ENCODE measurements at places on chromosomes 5 and 9.

DNA sequence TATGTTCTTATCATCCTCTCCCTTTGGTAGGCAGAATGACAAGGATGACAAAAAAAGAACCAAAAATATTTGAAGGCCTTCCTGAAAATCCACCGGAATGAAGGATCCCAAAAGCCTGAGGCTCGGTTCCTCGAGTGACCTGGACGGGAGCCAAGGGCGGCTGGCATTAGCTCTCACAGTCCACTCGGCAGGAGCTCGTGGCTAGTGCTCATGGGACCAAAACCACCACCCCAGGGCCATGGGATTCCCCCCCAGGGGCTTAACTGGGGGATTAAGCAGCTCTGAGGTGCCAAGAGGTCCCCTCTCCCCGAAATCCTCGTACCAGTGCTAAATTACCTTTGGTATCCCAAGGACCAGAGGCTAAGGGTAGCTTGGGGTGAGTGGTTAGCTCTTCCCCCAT, 586 bp upstream of the PDZD2 start:
- DNase-seq: no peak

- DNase-seq: no peak
These were observed at the start of gene LHFPL2 for GRCh38 chr5:78648359-78649210. TSS of gene LHFPL2 (minus strand) at chr5:78648772. CDS start at chr5:78510213, 138,559 bp downstream.

- no peak for DNase-seq
These were observed 34.4 kb downstream of the NNT start for GRCh38 chr5:43637416-43637815.

- no peak for DNase-seq
These were observed 240.2 kb upstream of the GLRA1 start for GRCh38 chr5:152164860-152165259.

GRCh38 chr5:179758955-179759354, 26.3 kb downstream of the MAML1 start:
- DNase-seq: no peak

DNA sequence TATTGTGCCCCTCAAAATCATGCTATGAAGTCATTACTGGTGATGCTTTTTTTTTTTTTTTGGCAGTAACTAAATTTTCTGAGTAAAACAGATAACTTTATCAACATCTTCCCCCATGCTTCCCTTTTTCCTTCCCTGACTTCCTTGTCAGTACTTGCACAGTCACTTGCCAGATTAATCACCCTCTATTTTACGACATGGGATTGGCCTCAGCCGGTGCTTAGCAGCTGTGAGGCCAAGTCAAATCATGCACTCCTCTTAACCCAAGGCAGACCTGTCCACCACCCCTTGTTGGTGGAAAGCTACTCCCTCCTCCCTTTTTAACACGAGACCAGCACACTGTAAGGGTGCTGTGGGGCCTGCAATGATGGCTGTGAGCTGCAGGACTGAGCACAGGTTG, 118.0 kb upstream of the OTULINL start:
- DNase-seq: no peak

GRCh38 chr5:170562166-170562874, 58.5 kb downstream of the KCNIP1 start:
- no peak for DNase-seq

DNA sequence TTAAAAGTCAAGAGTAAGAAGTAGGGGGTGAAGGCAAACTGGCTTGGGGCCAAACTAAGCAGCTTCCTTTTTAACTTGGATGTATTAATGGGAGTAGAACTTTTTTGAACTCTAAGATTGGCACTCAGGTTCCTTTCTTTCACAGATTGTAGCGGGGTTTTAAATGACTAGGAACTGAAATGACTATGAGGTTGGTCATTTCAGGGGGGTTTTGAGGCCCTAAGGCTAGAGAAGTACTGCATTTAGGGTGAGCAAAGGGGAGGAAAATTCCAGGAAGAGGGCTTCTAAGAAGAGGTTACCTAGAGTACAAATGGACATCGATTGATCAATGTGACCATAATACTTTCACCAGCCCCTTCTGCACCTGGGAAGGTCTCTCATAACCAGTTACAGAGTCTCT, 381.8 kb downstream of the MLLT3 start:
- DNase-seq: no peak

- DNase-seq: no peak
These were observed 33.6 kb downstream of the IRF1 start for GRCh38 chr5:132456987-132457361.

- DNase-seq: no peak
These were observed 267.5 kb downstream of the EBF1 start for GRCh38 chr5:158832096-158832685.

GRCh38 chr9:109101810-109102209, 17.9 kb downstream of the TMEM245 start:
- DNase-seq: no peak

DNA sequence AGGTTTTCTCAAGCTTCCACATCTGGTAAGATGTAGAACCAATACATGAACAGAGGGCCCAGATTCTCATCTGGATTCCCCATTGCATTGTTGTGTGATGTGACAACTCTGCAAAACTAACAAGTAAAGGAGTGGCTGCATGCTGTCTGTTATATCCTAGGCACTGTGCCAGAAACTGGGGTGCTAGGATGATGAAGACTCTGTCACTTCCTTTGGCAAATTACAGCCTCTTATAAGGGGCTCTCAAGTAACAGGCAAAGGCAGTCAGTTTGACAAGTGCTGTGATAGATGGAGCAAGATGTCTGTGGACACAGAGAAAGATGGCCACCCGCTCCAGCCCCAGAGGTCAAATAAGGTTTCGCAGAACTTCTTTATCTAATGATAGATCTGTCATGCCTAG, 115.7 kb downstream of the PAPPA start:
- DNase-seq: no peak

GRCh38 chr5:98779264-98779877, 5.9 kb downstream of the RGMB start:
- no peak for DNase-seq

GRCh38 chr5:430214-430925, 12.6 kb upstream of the EXOC3 start:
- no peak for DNase-seq

GRCh38 chr5:38692781-38693527, 136.5 kb upstream of the LIFR start:
- no peak for DNase-seq

GRCh38 chr5:43033841-43034590, 6.1 kb downstream of the ANXA2R start:
- DNase-seq: no peak

DNA sequence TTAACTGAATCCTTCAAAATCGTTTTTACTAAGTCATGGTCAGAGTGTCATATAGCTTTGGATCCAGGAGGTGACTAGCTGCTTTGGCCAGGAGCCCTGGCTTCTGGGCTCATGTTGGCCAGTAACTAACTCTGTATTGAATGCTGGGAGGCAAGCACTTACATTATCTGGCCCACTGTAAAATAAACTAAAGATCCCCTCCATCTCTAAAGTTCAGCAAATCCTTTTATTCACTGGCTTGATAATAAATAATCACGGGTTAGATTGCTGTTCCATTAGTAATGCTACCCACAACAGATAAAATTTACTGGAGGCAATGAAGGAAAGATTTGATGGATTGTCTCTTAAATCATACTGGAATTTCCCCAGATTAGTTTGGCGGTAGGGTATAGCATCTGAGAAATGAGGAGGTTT, 382.2 kb upstream of the TLE4 start:
- DNase-seq: peak; percentile 57

DNA sequence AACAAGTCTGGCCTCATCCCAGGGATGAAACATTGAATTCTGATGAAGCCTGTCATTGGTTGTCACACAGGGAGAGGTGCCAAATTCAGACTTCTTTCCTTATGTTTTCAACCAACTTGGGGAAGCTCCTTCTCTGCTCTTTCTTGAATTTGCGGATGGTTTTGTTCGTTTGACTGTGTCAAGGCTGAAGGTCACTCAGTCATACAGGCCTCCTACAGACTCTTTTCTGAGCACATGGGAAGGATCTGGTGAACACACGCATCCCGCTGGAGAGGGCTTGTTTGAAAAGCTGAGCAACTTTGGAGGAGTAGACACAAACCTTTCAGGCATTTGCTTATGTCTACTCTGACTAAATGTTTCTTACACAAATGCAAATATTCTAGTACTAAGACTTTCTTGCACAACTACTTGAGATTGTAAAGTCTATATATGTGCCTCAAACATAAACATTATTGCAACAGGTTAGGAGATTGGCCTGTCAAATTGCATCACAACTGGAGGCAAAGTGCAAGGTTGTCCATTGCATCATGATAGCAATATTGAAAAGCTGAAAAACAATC, 151.5 kb upstream of the NR3C1 start:
- DNase-seq: no peak

DNA sequence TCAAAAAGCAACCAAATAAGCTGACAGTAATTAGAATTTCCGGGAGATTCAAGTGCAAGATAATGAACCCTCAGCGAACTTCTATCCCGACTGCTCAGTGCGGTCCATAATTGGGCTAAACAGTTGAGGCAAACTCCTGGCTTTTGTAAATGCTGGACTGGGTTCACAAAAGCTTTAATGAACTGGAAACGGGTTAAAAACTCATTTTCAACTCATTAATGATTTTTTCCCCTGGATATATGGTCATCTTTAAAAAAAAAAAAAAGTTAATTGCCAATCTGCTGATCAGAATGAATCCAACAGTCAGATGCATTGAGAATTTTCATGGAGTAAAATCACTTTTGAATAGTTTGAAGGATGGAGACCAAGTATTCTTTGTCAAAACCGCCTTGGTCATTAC, 79.5 kb upstream of the WWC1 start:
- DNase-seq: no peak

- DNase-seq: no peak
These were observed 293.4 kb upstream of the PTGER4 start for GRCh38 chr5:40386289-40386688.

- DNase-seq: no peak
These were observed 134.5 kb downstream of the DAB2IP start for GRCh38 chr9:121785673-121786542.

DNA sequence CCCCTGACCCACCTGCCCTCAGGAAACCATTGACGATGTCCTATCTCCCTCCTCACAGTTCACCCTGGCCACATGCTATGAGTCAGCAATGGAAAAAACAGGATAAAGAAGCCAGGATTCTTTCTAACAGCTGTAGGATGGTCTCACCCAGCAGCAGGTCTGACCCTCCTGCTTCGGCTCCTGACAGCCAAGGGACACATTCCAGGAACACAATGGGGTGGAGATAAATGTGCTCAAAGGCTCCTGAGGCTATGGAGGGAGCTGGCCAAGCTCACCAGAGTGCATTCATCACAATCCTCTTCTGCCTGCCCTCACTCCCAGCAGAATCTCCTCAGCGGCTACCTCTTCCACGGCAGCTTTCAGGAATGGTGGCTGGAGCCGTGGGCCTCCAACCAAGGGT, 170.3 kb downstream of the PJA2 start:
- no peak for DNase-seq

DNA sequence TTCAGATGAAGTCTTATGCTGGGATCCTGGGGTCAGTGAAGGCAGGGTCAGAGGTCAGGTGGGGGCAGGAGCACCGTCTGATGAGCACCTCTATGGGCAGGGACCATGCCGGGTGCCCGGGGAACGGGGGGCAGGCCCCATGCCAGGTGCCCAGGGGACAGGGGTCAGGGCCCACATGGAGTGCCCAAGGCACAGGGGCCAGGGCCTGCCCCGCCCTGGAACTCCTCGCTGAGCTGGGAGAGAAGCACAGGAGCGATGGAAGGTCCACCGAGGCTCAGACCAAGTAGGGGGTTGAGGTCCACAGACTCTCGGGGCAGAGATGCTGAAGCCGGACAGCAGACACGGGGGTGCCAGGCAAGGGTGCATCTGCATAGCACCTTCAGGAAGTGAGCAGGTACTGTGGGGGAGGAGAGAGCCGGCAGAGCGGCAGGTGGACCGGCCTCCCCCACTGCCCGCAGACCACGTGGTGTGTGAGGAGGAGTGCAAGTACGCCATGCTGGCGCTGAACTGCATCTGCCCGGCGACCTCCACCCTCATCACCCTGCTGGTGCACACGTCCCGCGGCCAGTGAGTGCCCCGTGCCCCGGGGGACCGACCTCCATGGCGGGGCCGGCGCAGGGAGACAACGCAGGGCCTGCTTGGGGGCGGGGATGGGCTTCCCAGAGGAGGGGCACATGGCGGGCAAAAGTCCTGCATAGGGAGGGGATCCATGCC, 67.7 kb downstream of the KCNT1 start:
- DNase-seq: no peak
